Smooth muscle cell of bladder (primary cell): ENCODE measurements at places on chromosomes 16 and 17. TPM values are rescaled to one million over a fixed set of nuclear protein-coding genes. Genes with fewer than 3 reads are reported as not detected.

Gene CBFA2T3
- total RNA-seq, result not detected in 2 replicates

Gene TMEM238L
- total RNA-seq, result not detected in 2 replicates

Gene CCDC200
- not detected in 2 replicates for total RNA-seq

Gene NOD2
- 0.09 and 0.14 TPM in 2 replicates for total RNA-seq

Gene XYLT1
- total RNA-seq, result 11.6 and 12.5 TPM in 2 replicates

Gene ACADVL
- total RNA-seq, result 227 and 290 TPM in 2 replicates

Gene BAIAP2
- total RNA-seq, result 9.4 and 12.7 TPM in 2 replicates

Gene NT5C
- 19.6 and 51.6 TPM in 2 replicates for total RNA-seq

Gene ABCA9
- 6.8 and 10.0 TPM in 2 replicates for total RNA-seq

Gene CCDC137
- total RNA-seq, result 6.5 TPM in 2 replicates

Gene CDH15
- 0.28 and 0.65 TPM in 2 replicates for total RNA-seq

Gene MT4
- not detected in 2 replicates for total RNA-seq

Gene EZH1
- total RNA-seq, result 11.7 and 14.7 TPM in 2 replicates

Gene SOCS3
- total RNA-seq, result 112 and 138 TPM in 2 replicates

Gene SCNN1G
- total RNA-seq, result not detected in 2 replicates
